NCI-H1436 (cell line): ENCODE measurements at places on chromosomes 6 and 20.

DNA sequence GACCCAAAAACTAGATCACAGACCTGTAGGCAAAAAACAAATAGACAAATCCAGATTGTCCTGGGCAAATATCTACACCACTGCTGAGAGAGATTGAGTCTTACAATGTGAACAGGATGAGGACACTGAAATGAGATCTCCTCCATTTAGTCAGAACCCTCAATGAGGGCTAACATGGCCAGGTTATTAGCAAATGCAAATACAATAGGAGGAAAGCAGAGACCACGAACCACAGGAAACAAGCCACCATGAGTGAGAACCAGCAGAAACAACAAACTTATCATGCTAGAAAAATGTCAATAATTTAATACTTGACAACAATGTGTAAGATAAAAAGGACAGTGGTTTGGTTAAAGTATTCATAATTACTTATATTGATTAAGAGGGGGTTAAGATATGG, 162.8 kb downstream of the SYNE1 start:
- DNase-seq, result no peak

DNA sequence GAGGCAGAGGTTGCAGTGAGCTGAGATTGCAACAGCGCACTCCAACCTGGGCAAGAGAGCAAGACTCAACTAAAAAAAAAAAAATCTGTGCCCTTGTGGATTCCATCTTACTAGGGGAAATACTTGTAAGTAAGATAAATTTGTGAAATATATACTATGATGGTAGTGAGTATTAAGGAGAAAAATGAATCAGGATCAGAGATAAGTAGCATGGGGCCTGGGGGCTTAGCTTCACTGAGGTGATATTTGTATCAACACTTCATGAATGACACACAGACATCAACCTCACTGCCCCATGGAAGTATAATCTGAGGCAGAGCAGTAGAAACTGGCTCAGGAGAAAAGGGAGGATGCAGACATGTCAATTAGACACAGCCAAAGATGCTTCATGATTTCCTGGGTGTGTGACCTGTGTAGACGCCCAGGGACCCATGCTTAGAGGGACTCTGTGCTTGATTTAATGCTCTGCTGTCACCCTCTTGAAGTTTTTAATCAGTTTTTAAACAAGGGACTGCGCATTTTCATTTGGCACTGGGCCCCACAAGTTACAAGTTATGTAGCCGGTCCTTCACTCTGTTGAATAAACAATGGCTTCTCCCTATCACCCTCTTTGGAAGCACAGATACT, 41.9 kb downstream of the PCNA start:
- DNase-seq, result no peak

DNA sequence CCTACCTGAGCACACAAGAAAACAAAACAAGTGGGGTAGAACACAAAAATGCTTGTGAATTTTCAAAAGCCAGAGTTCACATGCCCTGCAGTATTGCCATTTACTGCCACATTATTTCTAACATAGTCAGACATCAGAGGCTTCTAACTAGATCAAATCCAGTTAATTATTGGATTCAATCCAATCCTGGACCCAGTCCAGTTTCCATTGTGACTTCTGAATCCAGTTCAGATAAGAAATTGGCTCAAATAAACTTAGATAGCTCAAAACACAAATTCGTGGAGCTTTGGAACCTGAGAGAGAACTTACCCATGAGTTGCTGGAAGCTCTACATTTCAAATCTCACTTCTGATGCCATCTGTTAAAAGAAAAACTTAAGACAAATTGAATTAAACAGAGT, 85.2 kb upstream of the ANKEF1 start:
- no peak for DNase-seq

DNA sequence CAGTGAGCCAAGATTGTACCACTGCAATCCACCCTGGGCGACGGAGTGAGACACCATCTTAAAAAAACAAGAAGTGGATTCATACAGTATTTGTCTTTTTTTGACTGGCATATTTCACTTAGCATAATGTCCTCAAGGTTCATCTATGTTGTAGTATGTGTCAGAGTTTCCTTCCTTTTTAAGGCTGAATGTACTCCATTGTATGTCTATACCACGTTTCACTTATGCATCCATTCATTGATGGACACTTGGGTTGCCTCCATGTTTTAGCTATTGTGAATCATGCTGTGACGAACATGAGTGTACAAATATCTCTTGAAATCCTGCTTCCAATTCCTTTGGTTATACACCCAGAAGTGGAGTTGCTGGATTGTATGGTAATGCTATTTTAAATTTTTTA, 28.9 kb upstream of the FAM83D start:
- DNase-seq, result no peak

GRCh38 chr6:52499681-52500236, 77.1 kb downstream of the TRAM2 start:
- DNase-seq, result no peak

- no peak for DNase-seq
These were observed 3.1 kb upstream of the TAB2 start for GRCh38 chr6:149314325-149314905.

DNA sequence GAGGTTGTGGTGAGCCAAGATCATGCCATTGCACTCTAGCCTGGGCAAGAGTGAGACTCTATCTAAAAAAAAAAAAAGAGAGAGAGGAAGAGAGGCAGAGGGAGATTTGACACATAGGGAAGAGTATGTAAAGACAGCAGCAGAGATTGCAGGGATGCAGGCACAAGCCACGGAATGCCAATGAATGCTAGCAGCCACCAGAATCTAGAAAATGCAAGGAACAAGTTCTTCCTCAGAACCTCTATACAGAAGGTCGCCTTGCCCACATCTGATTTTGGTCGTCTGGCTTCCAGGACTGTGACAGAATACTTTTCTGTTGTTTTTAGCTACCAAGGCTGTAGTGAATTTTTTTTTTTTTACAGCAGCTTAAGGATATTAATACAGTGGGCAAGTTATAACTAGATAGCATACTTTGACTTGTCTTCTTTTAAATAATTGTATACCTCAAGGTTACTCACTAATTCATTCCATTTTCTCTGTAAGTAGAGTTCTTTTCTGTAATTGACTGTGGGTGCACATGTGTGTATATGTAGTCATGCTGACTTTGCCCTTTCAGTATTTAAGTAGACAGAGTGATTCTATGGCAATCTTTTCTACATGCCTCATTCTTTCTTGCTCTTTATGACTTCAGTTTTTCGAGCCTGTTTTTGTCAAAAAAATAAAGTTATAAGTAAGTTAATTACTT, 402.2 kb downstream of the GJA1 start:
- DNase-seq, result no peak

DNA sequence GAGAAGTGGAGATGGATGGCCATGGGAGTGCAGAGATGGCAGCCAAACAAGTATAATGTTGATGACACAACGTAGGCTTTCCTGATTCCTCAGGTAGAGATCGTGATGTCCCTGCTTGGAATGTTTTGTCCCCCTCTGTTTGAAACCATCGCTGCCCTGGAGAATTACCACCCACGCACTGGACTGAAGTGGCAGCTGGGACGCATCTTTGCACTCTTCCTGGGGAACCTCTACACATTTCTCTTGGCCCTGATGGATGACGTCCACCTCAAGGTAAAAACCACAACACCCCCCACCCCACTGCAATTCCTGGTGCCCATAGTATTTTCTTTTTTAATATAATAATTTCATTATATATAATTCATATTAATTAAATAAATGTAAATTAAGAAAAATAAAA, 42.1 kb upstream of the NOP56 start:
- no peak for DNase-seq

DNA sequence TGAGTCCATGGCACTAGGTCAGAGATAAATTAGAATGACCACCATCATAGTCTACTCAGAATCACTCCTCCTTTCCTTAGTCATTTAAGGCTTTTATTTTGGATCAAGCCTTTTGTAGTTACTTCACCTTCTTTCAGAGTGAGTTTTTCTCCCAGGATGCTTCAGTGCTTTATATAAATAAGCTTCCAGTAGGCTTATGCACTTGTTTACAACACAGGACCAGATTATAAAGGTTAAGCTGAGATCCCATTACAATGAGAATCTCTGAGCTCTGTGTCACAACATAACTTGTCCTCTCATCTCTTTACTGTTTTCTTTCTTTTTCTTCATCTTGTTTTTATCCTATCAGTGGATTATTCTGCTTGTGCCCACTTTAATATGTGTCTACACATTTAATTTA, 47.9 kb downstream of the CEP57L1 start:
- no peak for DNase-seq

- no peak for DNase-seq
These were observed 343.4 kb downstream of the SMOC2 start for GRCh38 chr6:168784426-168784825.

DNA sequence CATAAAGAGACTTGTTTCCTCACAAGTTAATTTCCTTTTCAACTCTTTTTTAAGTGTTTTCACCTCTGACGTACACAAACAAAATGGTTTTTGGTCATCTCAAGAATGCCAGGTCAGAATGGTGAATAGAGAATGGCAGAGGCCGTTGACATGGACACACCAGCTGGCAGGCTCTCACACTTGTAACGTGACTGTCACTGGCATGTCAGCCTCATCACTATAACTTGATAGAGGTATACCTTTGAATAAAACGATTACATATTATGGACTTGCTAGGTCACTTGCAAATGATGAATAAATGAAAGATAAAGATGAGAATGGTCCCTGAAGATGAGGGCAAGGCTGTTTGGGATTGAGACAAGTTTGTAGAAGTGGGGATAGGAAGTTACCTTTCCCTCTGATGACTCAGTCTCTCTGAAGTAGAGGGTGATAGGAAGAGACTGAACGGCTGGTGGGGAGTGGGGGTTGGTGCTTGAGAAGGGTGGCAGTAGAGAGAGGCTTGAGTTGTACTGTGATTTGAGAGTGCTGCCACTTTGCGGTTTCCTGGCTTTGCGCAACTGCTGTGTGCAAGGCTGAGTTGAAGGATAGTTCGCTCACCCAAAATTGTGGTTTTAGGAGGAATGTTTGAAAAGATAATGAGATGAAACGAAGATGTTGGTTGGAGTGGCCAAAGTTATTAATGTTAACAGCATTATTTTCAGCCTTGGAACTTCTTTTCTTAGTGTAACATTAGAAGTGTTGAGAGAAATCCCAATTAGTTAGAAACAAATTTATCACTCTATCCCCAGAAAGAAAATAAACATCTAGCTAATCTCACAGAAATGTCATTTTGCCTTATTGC, 30.3 kb downstream of the TBPL1 start:
- no peak for DNase-seq
